ENCODE measurements at places on chromosomes 1 and 21. TPM values are rescaled to one million over a fixed set of nuclear protein-coding genes. Genes with fewer than 3 reads are reported as not detected.
A peak's percentile ranks its signal among the peaks of the same experiment; 100 is the strongest.

The ETV3 gene
- 29.8 TPM for total RNA-seq

The CCDC28B gene
- 6.5 TPM for total RNA-seq

The LELP1 gene
- total RNA-seq = not detected

The DRAXIN gene
- 0.29 TPM for total RNA-seq

The CD1C gene
- total RNA-seq = not detected

The C1orf116 gene
- 0.14 TPM for total RNA-seq

The TTC13 gene
- 46.6 TPM for total RNA-seq

GRCh38 chr1:17488995-17489767, 49.7 kb upstream of the RCC2 start:
- H3K4me1 ChIP-seq = no peaks in the 10 kb centered on the region
- H3K36me3 ChIP-seq = no peaks in the 10 kb centered on the region
- no peak for DNase-seq
- H3K4me3 ChIP-seq = no peak overlapping the region

DNA sequence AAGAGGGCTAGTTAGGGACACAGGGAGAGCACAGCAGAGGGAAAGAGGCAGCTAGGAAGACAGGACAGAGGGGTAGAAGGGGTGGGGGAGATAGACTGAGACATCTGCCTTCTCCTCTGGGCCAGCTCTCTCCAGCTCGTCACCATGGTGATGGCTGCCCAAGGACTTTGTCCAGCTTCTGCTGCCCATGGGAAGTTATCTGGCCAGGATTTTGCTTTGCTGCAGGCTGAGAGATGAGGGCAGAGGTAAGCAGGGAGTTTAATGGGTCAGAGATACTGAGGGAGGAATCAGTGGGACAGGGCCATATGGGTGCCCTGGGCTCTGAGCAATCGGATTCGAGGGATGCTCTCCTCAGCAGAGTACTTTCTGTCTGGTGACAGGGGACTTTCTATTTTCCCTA, 34.5 kb upstream of the GPR37L1 start:
- no peak overlapping the region for H3K4me3 ChIP-seq
- H3K36me3 ChIP-seq = no peaks in the 10 kb centered on the region
- no peak for DNase-seq
- no peaks in the 10 kb centered on the region for H3K27me3 ChIP-seq

- H3K36me3 ChIP-seq = no peaks in the 10 kb centered on the region
These were observed 170.8 kb downstream of the GRIK3 start for GRCh38 chr1:36863500-36863899.

- H3K4me1 ChIP-seq = peaks cover 15% of the 10 kb centered on the region
- H3K4me3 ChIP-seq = peak overlapping the region; percentile 48
- DNase-seq = no peak
- peak overlapping the region; percentile 80 for H3K27ac ChIP-seq
- H3K36me3 ChIP-seq = peaks cover 8% of the 10 kb centered on the region
- H3K27me3 ChIP-seq = no peaks in the 10 kb centered on the region
These were observed 16.9 kb downstream of the CCSAP start for GRCh38 chr1:229325853-229326487.
